ENCODE measurements at places on chromosomes 3 and 15.

DNA sequence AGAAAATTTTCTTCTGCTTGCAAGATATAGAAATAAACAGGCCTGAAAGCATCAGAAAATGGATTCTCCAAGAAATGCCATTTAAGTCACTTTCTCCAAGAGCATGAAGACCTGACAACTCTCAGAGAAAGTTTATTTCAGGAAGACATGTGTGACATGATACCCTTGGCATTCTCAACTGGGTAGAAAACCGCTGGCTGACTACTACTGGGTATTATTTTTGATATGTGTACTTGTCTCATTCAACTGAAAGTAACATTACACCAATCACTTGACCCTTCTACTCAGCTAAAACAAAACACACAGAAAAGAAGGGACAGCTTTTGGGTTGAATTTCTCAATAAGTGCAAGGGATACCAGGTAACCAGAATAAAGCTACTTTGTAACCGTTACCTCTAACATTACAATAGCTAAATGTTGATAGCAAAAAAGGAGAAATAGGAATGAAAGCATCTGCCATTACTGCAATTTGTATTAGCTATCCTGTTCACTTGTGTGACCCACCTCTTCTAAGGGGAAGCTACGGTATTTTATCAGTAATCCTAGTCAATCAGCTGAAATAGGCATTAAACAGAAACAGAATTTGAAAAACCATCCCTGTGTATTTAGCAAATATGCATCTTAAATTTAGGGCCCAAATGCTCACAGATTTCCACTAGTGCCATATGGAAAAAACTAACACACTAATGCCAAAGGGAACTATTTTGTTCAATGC lies 7.3 kb downstream of the TRA2B start:
- no peak for DNase-seq

GRCh38 chr3:72347819-72348319 lies 500.4 kb downstream of the SHQ1 start:
- no peak for DNase-seq

GRCh38 chr15:64502151-64502550 lies 41.8 kb downstream of the ZNF609 start:
- DNase-seq: no peak

DNA sequence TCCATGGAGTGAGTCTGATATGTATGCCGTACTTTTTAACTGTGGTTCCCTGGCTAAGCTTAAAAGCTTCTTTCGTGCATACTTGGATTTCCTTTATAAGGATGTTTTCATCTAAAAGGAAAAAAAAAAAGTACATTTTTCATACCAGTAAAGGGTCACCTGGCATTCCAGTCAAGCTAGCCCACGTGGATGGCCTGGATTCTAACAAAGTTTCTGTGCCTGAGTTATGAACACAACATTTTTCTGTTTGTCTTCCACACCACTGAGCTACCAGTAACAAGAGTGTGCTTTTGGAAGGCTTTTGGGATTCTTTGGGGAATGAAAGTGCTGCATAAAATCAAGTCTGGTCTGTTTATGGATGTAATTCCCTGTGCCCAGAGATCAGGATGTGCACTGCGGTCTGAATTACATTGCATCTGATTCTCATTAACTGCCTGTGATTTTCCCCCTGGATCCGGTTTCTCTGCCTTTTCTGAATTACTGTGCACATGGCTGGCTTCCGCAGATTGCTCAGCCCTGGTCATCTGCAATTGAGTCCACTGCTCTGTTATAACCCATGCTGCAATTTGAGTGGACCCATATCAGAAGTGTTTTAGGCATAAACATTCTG lies 38.2 kb upstream of the MAGI1 start:
- no peak for DNase-seq

DNA sequence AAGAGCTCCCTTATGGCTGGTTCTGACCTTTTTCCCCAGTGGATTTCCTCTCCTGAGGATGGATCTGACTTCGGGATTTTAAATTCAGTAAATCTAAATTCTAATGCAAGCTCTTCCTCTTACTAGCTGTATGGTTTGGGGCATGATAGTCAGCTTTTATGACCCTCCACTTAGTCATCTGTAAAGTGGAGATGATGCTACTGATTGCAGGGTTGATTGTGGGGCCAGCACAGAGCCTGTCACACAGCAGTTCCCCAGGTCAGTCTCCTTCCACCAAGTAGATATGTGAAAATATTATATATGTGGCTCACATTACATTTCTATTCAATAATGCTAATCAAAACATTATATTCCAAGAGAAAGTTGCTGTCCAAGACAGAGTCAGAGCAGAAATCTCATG lies 141.3 kb upstream of the UBE2E1 start:
- no peak for DNase-seq

DNA sequence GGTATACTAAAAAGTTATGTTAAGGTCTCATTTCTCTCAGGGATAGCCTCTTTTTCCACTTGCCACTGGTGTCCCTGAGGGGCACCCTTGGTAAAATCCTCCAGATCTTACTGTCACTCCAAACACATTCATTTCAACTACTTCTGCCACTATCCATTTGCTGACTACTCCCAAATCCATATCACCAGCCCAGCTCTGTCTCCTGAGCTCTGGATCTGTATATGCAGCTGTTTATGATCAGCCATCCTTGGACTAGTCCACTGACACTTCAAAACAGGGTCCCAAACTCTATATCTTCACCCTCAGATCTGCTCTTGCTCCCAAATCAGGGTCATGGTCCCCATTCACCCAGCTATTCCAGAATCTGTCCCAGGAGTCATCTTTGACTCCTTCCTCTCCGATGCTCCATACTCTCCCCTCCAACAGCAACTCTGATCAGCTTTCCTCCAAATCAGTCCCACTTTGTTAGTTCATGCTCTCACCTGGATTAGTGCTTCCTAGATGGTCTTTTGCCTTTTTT lies 9.9 kb downstream of the NCEH1 start:
- no peak for DNase-seq

GRCh38 chr3:36814066-36814717 lies 49.8 kb upstream of the DCLK3 start:
- DNase-seq: no peak

GRCh38 chr3:154022606-154023005 lies 98.6 kb upstream of the ARHGEF26 start:
- DNase-seq: no peak

GRCh38 chr3:143063018-143063417 lies 56.6 kb upstream of the CHST2 start:
- no peak for DNase-seq

GRCh38 chr15:66885281-66885915 lies 180.0 kb upstream of the SMAD3 start:
- no peak for DNase-seq

Data from DMS153 (cell line).